ENCODE measurements at places on chromosomes 5 and 9. TPM values are rescaled to one million over a fixed set of nuclear protein-coding genes. Genes with fewer than 3 reads are reported as not detected.

The SLC1A1 gene
- 4.5 TPM for total RNA-seq

The CDH9 gene
- total RNA-seq = not detected

The CYFIP2 gene
- total RNA-seq = 16.4 TPM

The PLAC8L1 gene
- total RNA-seq = not detected

The FOXD4L6 gene
- total RNA-seq = not detected

The IL6ST gene
- 1,649 TPM for total RNA-seq

The TLX3 gene
- not detected for total RNA-seq

The ZDHHC11B gene
- under 0.01 TPM for total RNA-seq

The PCDHB3 gene
- total RNA-seq = 0.77 TPM

The ZCCHC9 gene
- 34.9 TPM for total RNA-seq

The TMEFF1 gene
- total RNA-seq = 2.5 TPM

The CORO2A gene
- total RNA-seq = under 0.01 TPM

The GARIN3 gene
- total RNA-seq = not detected

The PCDHGA10 gene
- total RNA-seq = 10.2 TPM

The PWWP2A gene
- total RNA-seq = 14.9 TPM

The SHLD3 gene
- 4.4 TPM for total RNA-seq

The UBE2QL1 gene
- not detected for total RNA-seq

The OTP gene
- total RNA-seq = not detected

The PCDHA9 gene
- total RNA-seq = 0.26 TPM

The CDC20B gene
- not detected for total RNA-seq

The KIF4B gene
- total RNA-seq = under 0.01 TPM

The SLC6A7 gene
- total RNA-seq = not detected

The SMIM27 gene
- 2.3 TPM for total RNA-seq

The ACOT12 gene
- 2.0 TPM for total RNA-seq

The TMEM171 gene
- under 0.01 TPM for total RNA-seq

The ROR2 gene
- 27.9 TPM for total RNA-seq

The CCL19 gene
- not detected for total RNA-seq

The TPRN gene
- 5.1 TPM for total RNA-seq

The FOXD4L3 gene
- not detected for total RNA-seq

The FGF18 gene
- 8.0 TPM for total RNA-seq

Measured in fibroblast of lung (primary cell).